Mesendoderm (in vitro differentiated cells): ENCODE measurements at places on chromosomes 7 and 10.

GRCh38 chr7:88001744-88002530, 67.9 kb downstream of the ADAM22 start:
- H3K36me3 ChIP-seq, result no peaks in the 10 kb centered on the region
- no peak for DNase-seq
- H3K27ac ChIP-seq, result no peak overlapping the region
- H3K4me1 ChIP-seq, result no peaks in the 10 kb centered on the region
- no peaks in the 10 kb centered on the region for H3K27me3 ChIP-seq

GRCh38 chr7:100156331-100157068, 2.0 kb downstream of the TRAPPC14 start:
- H3K4me3 ChIP-seq, result no peak overlapping the region
- peak; percentile 70 for DNase-seq
- H3K27ac ChIP-seq, result peak overlapping the region; percentile 18
- no peaks in the 10 kb centered on the region for H3K27me3 ChIP-seq

DNA sequence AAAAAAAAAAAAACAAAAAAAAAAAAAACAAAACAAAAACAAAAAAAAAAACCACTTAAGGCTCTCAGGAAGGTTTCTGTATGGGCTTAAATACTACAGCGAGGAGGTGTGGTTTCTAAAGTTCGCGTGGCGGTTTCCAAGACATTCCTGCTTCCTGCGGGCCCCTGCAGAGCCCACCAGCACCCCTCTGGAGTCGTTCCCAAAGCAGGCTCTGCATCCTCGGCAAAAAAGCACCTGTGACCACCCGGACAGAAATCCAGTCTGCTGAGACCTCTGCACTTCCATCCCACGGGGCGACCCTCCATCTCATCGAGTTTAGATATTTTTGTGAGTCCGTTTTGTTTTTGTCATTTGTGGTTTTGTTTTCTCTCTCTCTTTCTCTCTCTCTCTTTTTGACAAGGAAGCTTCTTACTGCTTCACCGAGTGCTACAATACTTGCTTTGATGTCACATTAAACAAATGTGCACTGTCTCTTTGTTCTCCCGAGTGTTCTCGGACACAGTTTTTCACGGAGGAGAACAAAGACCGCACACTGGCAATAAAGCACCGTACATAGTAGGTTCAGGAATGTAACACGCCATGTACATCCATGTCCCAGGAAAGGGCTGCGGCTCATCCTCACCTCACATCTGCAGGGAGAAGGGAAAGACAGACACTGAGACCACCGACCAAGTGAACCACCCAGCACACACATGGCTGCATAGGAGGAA, 21.5 kb downstream of the PDGFA start:
- DNase-seq, result no peak
- H3K4me1 ChIP-seq, result no peaks in the 10 kb centered on the region
- H3K36me3 ChIP-seq, result no peaks in the 10 kb centered on the region
- H3K27me3 ChIP-seq, result no peaks in the 10 kb centered on the region

- no peak overlapping the region for H3K4me3 ChIP-seq
- DNase-seq, result no peak
- no peaks in the 10 kb centered on the region for H3K27me3 ChIP-seq
- no peak overlapping the region for H3K27ac ChIP-seq
- H3K4me1 ChIP-seq, result no peaks in the 10 kb centered on the region
These were observed 102.5 kb upstream of the CCDC6 start for GRCh38 chr10:60008816-60009215.

DNA sequence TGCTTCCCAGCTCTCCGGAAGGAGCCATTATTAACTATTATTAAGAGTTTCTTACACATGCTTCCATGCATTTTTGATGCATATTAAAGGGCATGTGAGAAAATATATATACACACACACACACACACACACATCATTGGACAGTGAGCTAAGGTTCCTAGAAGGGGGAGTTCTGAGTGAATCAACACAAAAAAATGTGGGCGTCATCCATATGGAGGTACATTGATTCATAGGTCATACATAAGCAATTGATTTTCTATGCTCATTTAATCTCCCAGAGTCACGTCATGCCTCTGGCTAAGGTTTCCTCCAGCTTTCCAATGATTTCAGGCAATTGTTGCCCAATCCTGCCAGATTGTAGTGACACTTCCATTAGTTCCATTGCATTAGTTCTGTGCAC, 269.4 kb downstream of the DNAJB9 start:
- H3K27me3 ChIP-seq, result no peaks in the 10 kb centered on the region
- no peaks in the 10 kb centered on the region for H3K4me1 ChIP-seq
- H3K36me3 ChIP-seq, result no peaks in the 10 kb centered on the region

- DNase-seq, result peak; percentile 55
- no peak overlapping the region for H3K4me3 ChIP-seq
- H3K27ac ChIP-seq, result no peak overlapping the region
- no peaks in the 10 kb centered on the region for H3K27me3 ChIP-seq
These were observed 57.8 kb upstream of the CTBP2 start for GRCh38 chr10:125217990-125218675.

GRCh38 chr7:39909526-39909925, 40.5 kb upstream of the CDK13 start:
- H3K4me1 ChIP-seq, result no peaks in the 10 kb centered on the region
- DNase-seq, result no peak
- no peaks in the 10 kb centered on the region for H3K27me3 ChIP-seq
- no peak overlapping the region for H3K4me3 ChIP-seq

GRCh38 chr10:13485623-13486022, 43.2 kb downstream of the BEND7 start:
- H3K4me3 ChIP-seq, result no peak overlapping the region
- no peak for DNase-seq
- H3K27ac ChIP-seq, result no peak overlapping the region
- no peaks in the 10 kb centered on the region for H3K36me3 ChIP-seq
- no peaks in the 10 kb centered on the region for H3K27me3 ChIP-seq

DNA sequence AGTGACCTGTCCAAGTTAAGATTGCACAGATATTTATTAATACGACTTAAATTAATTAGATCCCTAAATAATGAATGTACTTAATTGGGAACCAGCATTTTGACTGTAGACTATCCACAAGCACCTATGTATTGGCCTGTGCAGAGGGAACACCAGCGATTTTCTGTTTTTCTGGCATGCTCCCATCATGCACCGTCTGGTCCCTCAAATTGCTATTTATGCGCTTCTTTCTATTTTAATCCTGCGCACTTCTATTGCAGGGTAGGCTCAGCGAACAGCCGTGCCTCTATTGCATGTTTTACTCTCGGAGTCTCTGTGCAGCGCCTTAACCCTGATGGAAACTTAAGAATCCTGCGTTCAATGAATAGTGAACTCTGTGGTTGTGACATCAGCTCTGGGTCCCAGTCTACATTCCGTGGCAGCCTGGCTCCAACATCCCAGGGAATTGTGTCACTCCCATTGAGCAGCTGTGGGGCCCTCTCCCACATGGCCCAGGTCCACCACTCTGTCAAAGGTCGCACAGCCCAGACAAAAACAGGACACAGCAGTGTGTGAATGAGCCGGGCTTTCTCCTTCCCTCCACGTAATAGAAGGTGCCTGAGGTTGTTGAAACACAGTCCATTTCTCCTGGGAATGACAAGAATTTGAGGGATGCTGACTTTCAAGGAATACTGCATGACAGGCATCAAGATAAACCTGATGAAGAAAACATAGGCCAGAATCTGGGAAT, 239.7 kb upstream of the KLF6 start:
- no peaks in the 10 kb centered on the region for H3K36me3 ChIP-seq
- H3K4me3 ChIP-seq, result no peak overlapping the region
- no peaks in the 10 kb centered on the region for H3K4me1 ChIP-seq
- peak; percentile 34 for DNase-seq
- H3K27ac ChIP-seq, result no peak overlapping the region
